ENCODE measurements at places on chromosomes 7 and 10. TPM values are rescaled to one million over a fixed set of nuclear protein-coding genes. Genes with fewer than 3 reads are reported as not detected.

The GSTO1 gene
- 302 TPM for total RNA-seq

The BMI1 gene
- 35.6 TPM for total RNA-seq

The MBL2 gene
- total RNA-seq: not detected

The AKR1D1 gene
- not detected for total RNA-seq

The GDF2 gene
- total RNA-seq: not detected

The ARHGEF35 gene
- total RNA-seq: 0.84 TPM

The FAM237B gene
- total RNA-seq: not detected

The ADCY1 gene
- total RNA-seq: 0.15 TPM

The C10orf53 gene
- not detected for total RNA-seq

The SEMA3A gene
- total RNA-seq: 34.0 TPM

The BICC1 gene
- 12.1 TPM for total RNA-seq

The CEP41 gene
- total RNA-seq: 21.7 TPM

The FAM25C gene
- total RNA-seq: not detected

The CNPY1 gene
- total RNA-seq: not detected

The NPSR1 gene
- total RNA-seq: not detected

The ARHGEF5 gene
- total RNA-seq: 6.7 TPM

The FBXL13 gene
- total RNA-seq: 0.30 TPM

The FAM131B gene
- total RNA-seq: 1.0 TPM

The ZNF239 gene
- 6.5 TPM for total RNA-seq

The CACNA2D1 gene
- 5.4 TPM for total RNA-seq

The TMEM243 gene
- 33.6 TPM for total RNA-seq

The ACHE gene
- total RNA-seq: not detected

The MSMB gene
- not detected for total RNA-seq

The TAS2R5 gene
- not detected for total RNA-seq

The CC2D2B gene
- total RNA-seq: not detected

The FBXW4 gene
- 14.4 TPM for total RNA-seq

The CREB5 gene
- 5.9 TPM for total RNA-seq

The SMIM30 gene
- 73.6 TPM for total RNA-seq

The CALCR gene
- total RNA-seq: not detected

The CYTH3 gene
- total RNA-seq: 26.9 TPM

The KCTD7 gene
- total RNA-seq: 5.7 TPM

The RASA4B gene
- total RNA-seq: 0.59 TPM

The SMARCD3 gene
- 26.9 TPM for total RNA-seq

The ADAM22 gene
- total RNA-seq: 0.30 TPM

The BET1 gene
- total RNA-seq: 22.4 TPM

The MYH16 gene
- total RNA-seq: under 0.01 TPM

The NRP1 gene
- total RNA-seq: 147 TPM

The GIMAP1 gene
- total RNA-seq: not detected

The TRIL gene
- total RNA-seq: 0.84 TPM

The OR2A42 gene
- total RNA-seq: not detected

The SFTPA1 gene
- not detected for total RNA-seq

The SPDYE16 gene
- total RNA-seq: not detected

The RET gene
- total RNA-seq: 0.17 TPM

The PRKCQ gene
- 0.34 TPM for total RNA-seq

Measured in bronchus fibroblast of lung (primary cell).